ENCODE measurements at places on chromosomes 5 and 9.

GRCh38 chr5:132766806-132767055, 10.3 kb downstream of the SEPTIN8 start:
- no peak for DNase-seq

DNA sequence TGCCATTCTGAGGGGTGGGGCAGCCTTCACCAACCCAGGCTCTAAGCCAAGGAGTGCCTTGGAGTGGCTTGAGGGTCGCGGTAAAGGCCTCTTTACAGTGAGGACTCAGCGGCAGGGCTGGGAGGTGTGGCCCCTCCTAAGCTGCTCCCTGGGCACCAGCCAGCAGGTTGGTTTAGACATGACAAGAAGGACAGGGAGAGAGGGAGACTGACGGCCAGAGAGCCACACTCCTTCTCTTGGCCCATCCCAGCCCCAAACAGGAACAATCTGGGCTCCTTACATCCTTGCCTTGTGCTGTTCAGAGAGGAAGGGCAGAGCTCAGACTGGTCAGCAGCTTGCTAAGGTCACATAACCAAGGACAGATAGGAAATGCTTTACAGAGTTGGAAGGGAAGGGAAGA, 94.5 kb downstream of the LMX1B start:
- no peak for DNase-seq

- DNase-seq, result no peak
Measured at GRCh38 chr5:81315336-81315735, 13.9 kb downstream of the ZCCHC9 start.

- DNase-seq, result no peak
Measured at GRCh38 chr5:136166909-136167308, 26.1 kb downstream of the SMIM32 start.

- no peak for DNase-seq
Measured at GRCh38 chr9:8637626-8638025, 838.0 kb upstream of the DMAC1 start.
